ENCODE measurements at places on chromosomes 2 and 18.
A peak's percentile ranks its signal among the peaks of the same experiment; 100 is the strongest.

- DNase-seq = no peak
Measured at GRCh38 chr2:18456026-18456425, 104.4 kb downstream of the RDH14 start.

GRCh38 chr2:226154610-226155009, 645.0 kb downstream of the IRS1 start:
- no peak for DNase-seq

GRCh38 chr2:103529798-103530502, 768.1 kb downstream of the TMEM182 start:
- no peak for DNase-seq

GRCh38 chr2:174774886-174775285, 10.6 kb upstream of the CHRNA1 start:
- no peak for DNase-seq

DNA sequence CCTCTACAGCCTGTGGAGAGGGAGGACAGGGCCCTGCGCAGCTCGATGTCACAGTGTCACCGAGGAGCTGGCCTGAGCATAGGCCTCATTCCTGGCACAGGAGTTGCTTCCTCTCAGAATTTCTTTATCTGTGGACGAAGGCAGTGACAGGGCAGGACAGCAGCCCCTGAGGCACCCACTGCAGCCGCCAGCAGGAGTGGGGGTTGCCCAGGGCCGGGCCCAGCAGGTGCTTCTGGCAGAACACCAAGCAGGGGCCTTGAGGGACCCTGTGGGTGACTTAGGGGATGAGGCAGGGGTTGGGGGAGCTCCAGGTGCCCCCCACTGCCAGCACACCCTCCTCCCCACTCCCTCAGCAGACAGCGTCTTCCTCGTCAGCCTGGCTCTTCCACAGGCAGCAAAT, 290.0 kb downstream of the PHLPP1 start:
- no peak for DNase-seq

DNA sequence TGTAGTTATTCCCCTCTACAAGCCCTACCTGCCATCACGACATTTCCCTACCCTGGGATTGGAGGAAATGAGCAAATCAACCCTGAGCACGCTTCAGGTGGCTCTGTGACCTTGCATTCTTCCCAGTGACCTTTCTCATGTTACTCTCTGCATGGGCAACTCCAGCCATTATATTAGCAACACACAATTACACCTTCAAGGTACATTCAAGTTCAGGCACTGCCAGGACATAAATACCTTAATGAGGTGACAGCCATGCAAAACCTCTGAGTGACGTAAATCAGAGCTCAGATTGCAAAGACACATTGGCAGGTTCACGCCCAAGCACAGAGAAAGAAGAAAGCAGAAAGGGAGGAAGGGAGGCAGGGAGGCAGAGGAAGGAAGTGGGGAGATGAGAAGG, 68.7 kb upstream of the ALK start:
- no peak for DNase-seq

DNA sequence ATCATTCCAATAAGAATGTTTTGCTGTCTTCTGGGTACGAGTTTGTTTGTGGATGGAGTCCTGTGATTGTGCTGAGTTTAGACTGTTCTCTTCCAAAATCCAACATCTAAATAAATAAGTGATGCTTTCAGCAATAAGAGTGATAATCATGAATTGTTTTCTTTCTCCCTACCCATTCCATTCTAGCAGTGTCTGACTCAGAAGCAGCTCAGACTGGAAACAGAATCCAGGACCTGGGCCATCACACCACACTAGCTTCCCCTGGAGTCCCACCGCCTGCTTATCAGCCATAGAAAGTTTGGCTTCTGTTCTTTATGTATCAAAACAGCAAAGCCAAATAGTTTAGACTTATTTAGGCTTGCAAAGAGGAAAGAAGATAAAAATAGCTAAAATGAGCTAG, 76.4 kb upstream of the CNGA3 start:
- DNase-seq = no peak

DNA sequence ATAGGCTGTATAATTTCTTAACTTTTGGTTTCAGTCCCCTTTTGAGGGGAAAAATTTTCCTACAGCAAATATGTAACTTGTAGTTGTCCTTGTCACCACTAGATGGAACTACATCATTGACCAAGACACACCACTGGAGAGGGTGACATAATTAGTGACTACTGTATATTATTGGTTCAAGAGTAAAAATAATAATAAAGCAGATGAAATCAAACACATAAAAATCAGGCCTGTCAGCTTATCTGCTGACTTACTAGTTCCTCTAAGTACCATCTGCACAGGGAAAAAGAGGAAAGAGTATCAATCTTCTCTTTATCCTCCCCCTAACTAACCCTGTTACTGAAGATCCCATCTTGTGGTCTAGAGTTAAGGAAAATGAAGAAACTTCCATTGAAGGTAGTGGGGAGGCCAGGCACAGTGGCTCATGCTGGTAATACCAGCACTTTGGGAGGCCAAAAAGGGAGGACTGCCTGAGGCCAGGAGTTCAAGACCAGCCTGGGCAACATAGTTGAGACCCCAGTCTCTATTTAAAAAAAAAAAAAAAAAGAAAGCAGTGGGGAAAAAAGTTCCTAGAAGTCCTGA, 29.6 kb upstream of the ENOSF1 start:
- no peak for DNase-seq

DNA sequence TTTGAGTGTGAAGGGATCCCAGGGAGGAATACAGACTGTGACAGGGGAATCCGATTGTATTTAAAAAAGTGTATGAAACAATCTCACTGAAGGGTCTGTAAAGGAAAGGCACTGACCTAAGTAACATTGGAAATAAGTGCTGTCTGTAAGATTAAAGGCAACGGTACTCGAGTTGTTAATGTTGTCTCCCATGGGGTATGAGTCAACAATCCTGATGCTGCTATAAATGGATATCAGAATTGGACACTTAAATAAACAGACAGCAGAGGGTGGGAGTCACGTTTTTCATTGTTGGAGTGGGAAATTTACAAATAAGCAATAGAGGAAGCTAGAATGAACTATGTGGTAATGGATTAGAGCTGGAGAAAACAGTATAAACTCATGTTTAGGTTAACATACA, 452.4 kb upstream of the RGPD4 start:
- no peak for DNase-seq

DNA sequence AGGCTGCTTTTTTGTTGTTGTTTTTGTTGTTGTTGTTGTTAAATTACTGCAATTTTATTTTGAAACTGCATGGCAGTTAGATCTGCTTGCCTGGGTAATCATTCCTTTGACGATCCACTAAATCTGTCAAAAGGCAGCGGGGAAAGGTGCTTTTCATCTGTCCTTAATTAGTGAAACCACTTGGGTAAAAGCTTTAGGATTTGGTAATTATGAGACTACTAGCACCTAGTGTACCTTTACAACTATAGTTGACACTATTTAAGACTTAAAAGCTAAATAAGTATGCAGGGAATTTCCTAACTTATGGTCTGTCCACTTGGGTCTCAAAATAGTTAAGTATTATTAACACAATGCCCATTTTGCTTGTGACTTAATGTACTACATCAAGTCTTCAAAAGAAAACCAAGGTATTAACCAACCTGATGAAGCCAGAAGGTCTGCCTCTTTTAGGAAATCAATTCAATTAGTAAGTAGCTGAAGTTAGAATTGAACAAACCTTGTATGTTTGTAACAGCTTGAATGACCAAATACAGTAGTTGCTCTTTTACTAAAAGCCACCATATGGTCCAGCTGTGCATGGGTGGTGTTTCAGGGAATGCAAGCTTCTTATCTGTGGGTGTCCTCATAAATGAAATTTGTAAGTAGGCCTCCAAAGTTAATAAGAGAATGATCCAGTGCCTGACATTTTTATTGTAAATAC, 44.8 kb downstream of the NAB1 start:
- no peak for DNase-seq

DNA sequence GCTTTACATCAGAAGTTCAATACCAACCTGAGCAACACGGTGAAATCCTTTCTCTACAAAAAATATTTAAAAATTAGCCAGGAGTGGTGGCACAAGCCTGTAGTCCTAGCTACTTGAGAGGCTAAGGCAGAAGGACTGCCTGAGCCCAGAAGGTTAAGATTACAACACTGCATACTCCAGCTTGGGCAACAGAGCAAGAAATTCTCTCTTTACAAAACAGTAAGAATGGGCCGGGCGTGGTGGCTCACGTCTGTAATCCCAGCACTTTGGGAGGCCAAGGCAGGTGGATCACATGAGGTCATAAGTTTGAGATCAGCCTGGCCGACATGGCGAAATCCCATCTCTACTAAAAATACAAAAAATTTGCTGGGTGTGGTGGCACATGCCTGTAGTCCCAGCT, 113.2 kb downstream of the USP34 start:
- no peak for DNase-seq

DNA sequence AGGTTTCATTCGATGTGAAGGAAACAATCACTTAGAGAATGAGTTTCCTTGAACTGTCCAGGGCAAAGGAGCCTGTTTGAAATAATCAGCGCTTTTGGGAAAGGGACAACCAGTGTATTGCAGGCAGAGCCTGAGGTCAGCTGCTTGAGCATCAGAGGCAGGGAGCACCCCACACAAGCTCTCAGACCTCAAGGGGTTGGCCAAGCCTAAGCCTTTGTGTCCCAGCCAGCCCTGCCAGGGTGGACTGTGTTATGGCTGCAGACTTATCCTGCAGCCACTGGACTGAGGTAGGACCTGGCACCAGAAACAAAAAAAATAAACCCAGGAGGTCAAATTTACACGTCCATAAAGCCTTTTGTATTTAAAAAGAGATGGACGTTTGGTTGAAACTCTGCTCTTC, 228.3 kb downstream of the SEPTIN10 start:
- DNase-seq = no peak

- no peak for DNase-seq
Measured at GRCh38 chr2:169323841-169324240, 38.5 kb downstream of the LRP2 start.

GRCh38 chr18:44507729-44508325, 172.9 kb upstream of the SETBP1 start:
- peak; percentile 27 for DNase-seq

DNA sequence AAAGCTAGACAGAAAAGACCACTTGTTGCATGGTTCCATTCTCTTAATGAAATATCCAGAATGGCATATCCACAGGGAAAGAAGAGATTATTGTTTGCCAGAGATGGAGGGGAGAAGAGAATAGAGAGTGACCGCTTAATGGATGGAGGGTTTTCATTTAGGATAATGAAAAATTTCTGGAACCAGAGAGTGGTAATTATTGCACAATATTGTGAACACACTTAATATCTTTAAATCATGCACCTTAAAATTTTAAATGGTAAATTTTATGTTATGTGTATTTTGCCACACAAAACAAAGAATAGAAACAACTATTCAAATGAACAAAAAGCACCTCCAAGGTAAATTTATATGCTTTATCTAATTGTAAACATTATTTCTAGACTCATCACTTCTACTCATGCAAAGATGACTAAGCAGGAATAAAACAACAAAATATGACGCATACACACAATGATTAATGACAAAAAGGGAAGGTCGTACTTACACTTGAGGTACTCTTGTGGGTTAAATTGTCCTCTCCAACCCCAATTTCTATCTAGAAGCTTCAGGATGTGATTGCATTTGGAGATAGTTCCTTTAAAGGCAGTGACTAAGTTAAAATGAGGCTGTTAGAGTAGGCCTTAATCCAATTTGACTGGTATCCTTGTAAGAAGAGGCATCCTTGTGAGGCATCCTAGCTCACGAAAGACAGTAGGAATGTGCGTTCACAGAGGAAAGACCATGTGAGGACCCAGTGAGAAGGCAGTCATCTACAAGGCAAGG, 18.7 kb upstream of the DHRS9 start:
- DNase-seq = no peak

- no peak for DNase-seq
Measured at GRCh38 chr2:75516378-75517360, 44.1 kb downstream of the EVA1A start.

DNA sequence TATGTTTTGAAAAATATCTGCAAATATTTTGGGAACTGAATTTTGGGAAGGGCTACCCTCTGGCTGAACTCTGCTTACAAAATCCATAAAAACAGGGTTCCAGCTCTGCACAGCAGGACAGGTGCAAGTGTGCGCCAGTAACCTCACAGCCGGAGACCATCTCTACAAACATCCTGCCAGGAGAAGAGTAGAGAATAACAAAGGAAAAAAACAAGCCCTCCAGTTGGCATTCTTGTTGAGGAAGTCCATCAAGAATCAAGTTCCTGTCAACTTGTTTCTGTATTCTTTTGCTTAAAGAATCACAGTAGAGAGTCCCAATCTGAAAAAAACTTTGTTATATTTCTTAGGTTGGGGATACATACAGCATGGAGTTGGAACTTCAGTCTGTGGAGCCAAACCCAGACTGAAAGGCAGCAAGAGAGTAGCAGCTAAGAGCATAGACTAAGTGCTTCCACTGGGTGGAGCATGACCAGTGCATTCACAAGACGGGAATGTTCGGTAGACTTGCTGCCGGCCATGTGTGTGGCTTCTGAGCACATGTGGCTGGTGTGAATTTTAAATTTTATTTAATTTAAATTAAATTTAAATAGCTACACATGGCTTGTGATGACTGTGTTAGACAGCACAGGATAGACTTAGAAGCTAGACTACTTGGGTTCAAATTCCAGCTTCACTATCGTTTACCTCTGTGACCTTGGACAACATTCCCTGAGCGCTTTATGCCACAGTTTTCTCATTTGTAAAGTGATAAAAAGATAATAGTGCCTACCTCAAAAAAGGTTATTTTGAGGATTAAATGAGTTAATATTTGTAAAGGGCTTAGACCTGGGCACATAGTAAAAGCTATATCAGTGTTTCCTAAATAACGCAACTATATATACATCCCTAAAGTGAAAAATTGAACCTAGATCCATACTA, 41.9 kb downstream of the SPTBN1 start:
- DNase-seq = no peak

DNA sequence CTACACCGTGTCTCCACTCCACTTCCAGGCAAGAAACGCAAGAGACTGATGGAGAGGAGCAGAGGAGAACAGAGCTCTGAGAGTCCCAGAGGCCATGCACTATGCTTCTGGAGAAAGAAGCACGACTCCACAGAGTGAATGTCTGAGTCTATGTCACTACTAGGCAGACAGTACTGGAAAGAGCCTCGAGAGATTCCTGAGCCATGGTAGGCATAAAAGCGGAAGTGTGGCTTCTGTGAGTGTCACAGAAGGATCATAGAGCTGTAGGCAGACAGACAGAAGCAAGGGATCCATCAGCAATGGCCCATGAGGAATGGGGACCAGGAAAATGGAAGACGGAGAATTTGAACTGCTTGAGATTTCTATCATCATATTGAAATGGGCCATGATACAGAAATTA, 542.6 kb downstream of the ZEB2 start:
- DNase-seq = no peak

GRCh38 chr18:33696332-33697162, 118.5 kb downstream of the ASXL3 start:
- no peak for DNase-seq

GRCh38 chr2:65227456-65228262, at the start of gene ACTR2:
TSS of gene ACTR2 (plus strand) at chr2:65227831. CDS start at chr2:65227910, 79 bp downstream.
- peak; percentile 95 for DNase-seq

DNA sequence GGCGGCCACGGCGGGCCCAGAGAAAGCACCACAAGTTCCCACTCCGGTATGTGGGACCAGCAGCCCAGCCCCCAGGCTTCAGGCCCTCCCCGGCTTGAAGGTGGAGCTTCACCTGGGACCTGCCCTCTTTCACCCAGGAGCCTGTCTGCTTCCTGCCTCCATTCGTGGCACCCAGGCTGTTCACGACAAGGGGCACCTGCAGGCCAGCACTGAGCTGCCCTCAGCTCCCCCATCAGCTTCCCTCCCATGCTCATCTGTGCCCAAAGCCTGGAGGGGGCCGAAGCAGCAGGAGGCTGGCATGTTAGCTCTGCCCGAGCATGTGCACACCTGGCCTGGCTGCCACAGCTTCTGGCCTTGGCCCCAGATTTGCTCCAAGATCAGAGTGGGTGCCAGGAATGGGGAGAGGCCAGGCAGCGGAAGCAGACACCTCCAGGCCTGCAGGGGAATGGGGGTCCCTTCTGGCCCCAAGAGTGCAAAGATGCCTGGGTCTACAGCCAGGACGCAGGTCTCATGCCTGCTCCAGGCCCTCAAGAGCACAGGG, 312.4 kb upstream of the SYT4 start:
- DNase-seq = no peak
